ENCODE measurements at places on chromosomes 6 and 20.

GRCh38 chr6:10409731-10410206, 5.1 kb downstream of the TFAP2A start:
- no peaks in the 10 kb centered on the region for H3K36me3 ChIP-seq
- H3K4me1 ChIP-seq, result peaks cover 75% of the 10 kb centered on the region
- no peak overlapping the region for H3K27ac ChIP-seq
- peaks cover 98% of the 10 kb centered on the region for H3K27me3 ChIP-seq
- H3K4me3 ChIP-seq, result peak overlapping the region; percentile 38
- DNase-seq, result peak; percentile 65

DNA sequence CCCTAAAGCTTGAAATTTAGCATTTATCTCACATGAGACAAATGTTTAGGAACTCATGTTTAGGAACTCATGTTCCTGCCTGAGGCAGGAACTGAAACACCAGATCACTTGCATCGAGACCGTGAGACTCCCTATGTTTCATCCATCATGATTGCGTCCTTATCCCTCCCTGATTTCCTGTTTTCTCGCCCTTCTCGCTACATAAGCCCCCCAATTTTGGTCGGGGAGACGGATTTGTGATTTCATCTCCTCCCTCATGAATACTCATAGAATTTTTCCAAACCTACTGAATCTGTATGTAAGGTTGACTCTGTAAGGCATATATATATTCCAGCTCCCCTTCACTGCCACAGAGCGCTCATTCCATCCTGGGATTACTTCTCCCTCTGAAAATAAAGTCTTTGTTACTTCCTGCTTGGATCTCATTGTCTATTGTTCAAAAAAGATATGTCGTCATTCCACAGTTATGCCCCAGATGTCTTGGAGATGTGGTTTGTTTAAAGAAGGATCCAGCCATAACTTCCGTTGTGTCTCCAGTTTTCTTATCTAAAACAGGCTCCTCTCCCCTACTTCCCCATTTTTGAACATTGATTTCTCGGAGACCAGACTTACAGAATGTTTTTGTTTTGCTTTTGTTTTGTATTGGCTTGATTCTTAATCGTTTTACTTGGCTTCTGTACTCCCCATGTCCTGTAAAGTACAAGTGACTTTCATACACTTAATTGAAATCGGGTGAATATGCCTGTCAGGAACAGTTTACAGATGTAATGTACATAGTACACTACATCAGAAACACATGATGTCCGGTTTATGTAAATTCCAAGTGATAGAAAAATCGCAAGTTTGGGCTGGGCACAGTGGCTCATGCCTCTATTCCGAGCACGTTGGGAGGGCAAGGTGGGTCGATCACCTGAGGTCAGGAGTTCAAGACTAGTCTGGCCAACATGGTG, 118.7 kb downstream of the HFE start:
- peak; percentile 70 for DNase-seq
- peaks cover 17% of the 10 kb centered on the region for H3K4me1 ChIP-seq
- no peaks in the 10 kb centered on the region for H3K27me3 ChIP-seq
- H3K4me3 ChIP-seq, result peak overlapping the region; percentile 76
- no peaks in the 10 kb centered on the region for H3K36me3 ChIP-seq

DNA sequence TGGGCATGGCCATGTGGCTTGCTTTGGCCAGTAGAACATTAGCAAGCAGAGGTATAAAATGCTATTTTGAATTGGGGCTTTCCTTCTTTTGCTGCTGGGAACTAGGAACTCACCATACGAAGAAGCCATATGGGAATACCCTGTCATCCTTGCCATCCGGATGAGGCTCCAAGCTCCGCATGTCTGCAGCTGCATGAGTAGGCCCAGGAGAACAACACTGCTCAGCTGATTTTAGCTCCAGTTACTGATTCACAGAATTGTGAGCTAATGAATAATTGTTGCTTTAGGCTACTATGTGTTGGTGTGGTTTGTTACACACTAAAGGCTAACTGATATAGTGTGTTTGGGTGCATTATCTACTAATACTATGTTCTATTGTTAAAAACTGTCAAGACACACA, 2.7 kb upstream of the PLCB4 start:
- H3K27ac ChIP-seq, result no peak overlapping the region
- no peak for DNase-seq
- H3K4me1 ChIP-seq, result peaks cover 19% of the 10 kb centered on the region
- H3K4me3 ChIP-seq, result no peak overlapping the region

DNA sequence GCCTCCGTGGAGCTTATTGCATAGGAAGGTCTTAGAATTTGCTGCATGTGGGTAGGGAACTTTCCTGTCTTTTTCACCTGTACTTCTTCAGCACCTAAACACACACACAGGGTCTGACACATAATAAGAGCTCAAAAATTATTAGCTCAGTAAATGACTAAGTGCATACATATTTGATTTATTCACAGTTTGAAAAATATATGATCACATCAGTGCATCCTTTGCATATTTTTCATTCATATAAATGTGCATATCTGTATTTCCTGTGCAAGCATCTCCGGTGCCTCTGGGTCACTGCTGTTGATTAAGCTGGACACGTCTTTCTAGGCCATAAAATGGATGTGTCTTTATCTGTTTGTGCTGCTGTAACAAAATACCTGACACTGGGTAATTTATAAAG, 234.7 kb downstream of the UST start:
- no peaks in the 10 kb centered on the region for H3K27me3 ChIP-seq
- peaks cover 8% of the 10 kb centered on the region for H3K4me1 ChIP-seq
- H3K27ac ChIP-seq, result no peak overlapping the region
- no peak for DNase-seq

GRCh38 chr20:50313827-50314677, 123.4 kb downstream of the CEBPB start:
- H3K27me3 ChIP-seq, result no peaks in the 10 kb centered on the region
- no peak overlapping the region for H3K4me3 ChIP-seq
- no peaks in the 10 kb centered on the region for H3K4me1 ChIP-seq
- no peak overlapping the region for H3K27ac ChIP-seq
- H3K36me3 ChIP-seq, result no peaks in the 10 kb centered on the region

DNA sequence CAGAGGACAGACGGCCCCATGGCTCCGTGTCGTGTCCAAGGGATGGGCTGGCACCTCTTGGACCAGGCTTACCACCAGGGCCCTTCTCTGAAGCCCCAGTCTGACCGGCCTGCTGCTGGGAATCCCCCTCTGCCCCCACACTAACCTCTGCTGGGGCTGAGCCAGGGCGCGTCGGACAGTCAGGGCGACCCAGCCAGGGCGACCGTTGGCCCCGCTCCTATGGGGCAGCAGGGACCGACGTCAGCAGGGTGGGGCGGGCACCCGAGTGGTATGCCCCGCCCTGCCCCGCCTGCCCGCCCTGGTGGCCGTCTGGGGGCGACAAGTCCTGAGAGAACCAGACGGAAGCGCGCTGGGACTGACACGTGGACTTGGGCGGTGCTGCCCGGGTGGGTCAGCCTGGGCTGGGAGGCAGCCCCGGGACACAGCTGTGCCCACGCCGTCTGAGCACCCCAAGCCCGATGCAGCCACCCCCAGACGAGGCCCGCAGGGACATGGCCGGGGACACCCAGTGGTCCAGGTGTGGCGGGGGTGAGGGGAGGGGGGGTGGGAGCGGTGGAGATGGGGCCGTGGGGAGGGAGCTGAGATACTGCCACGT, at the start of gene SLC17A9:
SLC17A9 (plus strand) TSS at position 337 of the 595 bp plus-strand sequence; CDS start at position 459, 122 bp downstream.
- H3K36me3 ChIP-seq, result peaks cover 15% of the 10 kb centered on the region
- DNase-seq, result peak; percentile 86
- H3K4me1 ChIP-seq, result peaks cover 19% of the 10 kb centered on the region
- no peaks in the 10 kb centered on the region for H3K27me3 ChIP-seq
- peak within 1 kb of the TSS; percentile 9 for H3K27ac ChIP-seq
